ENCODE measurements at places on chromosomes 7 and 10. TPM values are rescaled to one million over a fixed set of nuclear protein-coding genes. Genes with fewer than 3 reads are reported as not detected.

DNA sequence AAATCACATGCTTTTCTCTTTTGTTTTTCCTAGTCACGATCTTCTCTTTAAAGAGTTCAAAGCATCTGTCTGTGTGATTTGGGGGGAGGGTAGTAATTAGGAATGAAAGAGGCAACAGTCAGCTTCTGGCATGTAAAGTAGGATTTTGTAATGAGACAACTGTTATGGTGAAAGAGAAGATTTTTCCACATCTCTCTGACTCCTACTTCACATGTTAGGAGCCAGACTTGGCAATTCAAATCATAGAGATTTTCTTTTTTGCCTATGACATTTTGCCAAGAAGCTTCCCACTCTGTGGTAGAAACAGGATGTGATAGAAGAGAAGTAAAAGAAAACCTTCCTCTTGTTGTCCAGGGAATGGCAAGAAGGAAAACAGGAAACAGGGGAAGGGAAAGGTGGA lies 38.3 kb upstream of the KLHL7 start:
- no peak for DNase-seq

HOXA10 gene
- not detected for total RNA-seq

DNA sequence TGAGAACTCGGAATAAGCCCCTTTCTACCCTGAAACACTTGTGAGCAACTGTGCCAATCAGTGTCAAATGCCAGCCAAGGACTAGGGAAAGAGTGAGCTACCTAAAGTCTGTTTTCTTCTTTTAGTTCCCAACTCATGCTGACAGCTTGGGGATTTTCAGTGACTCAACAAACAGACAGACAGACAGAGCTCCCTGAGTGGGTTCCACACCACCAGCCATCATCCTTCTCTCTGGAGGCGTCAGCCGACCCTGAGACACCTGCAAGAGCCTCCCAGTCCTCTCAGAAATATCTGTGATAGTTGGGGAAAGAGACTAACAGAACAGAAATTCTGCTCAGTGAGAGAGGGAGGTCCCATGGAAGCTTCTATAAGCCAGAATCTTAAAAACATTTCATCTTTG lies 49.5 kb downstream of the GATA3 start:
- DNase-seq = no peak

NCF1 gene
- 5.4 TPM for total RNA-seq

GRCh38 chr7:138029941-138030340 lies 28.1 kb upstream of the CREB3L2 start:
- DNase-seq = no peak

GRCh38 chr10:3782451-3783315 lies 2.3 kb downstream of the KLF6 start:
- peak; percentile 19 for DNase-seq

Data from esophagus squamous epithelium (tissue), 5 donors.